Bronchial epithelial cell (primary cell): ENCODE measurements at places on chromosomes 3 and 15. TPM values are rescaled to one million over a fixed set of nuclear protein-coding genes. Genes with fewer than 3 reads are reported as not detected.

DNA sequence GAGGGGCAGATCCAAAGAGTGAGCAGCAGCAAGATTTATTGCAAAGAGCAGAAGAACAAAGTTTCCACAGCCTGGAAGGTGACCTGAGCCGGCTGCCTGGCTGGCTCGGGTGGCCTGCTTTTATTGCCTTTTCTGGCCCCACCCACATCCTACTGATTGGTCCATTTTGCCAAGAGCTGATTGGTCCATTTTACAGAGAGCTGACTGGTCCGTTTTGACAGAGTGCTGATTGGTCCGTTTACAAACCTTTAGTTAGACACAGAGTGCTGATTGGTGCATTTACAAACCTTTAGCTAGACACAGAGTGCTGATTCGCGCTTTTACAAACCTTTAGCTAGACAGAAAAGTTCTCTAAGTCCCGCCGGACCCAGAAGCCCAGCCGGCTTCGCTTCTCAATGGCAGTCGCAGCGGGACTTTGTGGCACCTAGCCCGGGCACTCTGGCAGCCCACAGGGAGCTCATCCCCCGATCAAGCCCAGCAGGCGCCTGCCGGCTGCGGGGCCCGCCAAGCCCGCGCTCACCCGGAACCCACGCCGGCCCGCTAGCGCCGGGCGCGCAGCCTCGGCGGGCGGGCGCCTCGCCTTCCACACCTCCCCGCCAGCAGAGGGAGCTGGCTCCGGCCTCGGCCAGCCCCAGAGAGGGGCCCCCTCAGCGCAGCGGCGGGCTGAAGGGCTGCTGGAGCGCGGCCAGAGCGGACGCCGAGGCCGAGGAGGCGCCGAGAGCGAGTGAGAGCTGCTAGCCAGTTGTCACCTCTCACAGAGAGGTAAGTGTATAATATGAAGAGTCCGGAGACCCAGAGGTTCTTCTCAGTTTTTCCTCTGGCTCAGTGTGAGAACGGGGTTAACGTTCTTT, 339.2 kb downstream of the CHL1 start:
- DNase-seq, result peak; percentile 19

DNA sequence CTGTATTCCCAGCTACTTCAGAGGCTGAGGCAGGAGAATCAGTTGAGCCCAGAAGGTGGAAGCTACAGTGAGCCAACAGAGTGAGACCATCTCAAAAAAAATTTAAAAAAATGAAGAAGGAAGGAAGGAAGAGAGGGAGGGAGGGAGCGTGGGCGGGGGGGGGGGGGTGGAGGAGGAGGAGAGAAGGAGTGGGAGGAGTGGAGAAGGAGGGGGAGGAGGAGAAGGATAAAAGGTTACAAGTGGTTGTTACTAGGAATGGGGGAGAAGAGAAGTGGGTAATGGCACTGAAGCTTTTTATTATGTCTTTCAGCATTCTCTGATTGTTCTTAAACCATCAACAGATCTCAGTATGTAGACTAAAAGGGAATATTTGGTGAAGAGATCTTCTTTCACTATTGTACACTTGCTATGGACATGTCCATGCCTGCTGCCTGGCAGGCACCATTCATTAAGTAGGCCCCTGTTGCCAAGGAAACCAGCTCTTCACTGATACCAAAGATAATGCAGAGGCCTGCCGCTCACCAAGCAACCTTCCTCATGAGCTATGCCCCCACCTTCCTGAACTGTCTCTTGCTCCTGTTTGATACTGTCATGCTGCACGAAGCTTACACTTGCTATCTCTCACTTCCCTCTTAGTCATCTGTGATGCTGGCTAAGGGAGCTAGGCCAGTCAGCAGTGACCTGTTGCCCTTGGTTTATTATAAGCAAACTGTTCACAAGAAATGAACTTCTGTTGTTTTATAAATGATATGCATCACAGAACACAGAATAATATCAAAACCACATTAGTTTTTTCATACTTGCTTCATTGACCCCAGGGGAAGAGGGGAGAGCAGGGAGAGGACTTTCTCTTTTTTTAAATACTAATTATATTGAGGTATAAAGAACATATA, 23.1 kb downstream of the EPM2AIP1 start:
- peak; percentile 95 for DNase-seq

- DNase-seq, result no peak
Measured at GRCh38 chr3:184472723-184473428, 88.7 kb upstream of the EPHB3 start.

- no peak for DNase-seq
Measured at GRCh38 chr15:43527802-43528541, 10.6 kb downstream of the MAP1A start.

The DZIP1L gene
- 0.77 and 2.1 TPM in 2 replicates for total RNA-seq
